ENCODE measurements at places on chromosomes 4 and X.
A peak's percentile ranks its signal among the peaks of the same experiment; 100 is the strongest.

GRCh38 chr4:52843958-52844357, 18.2 kb upstream of the RASL11B start:
- no peak for DNase-seq

- DNase-seq: no peak
These were observed 448.1 kb upstream of the RASGEF1B start for GRCh38 chr4:81919810-81920209.

DNA sequence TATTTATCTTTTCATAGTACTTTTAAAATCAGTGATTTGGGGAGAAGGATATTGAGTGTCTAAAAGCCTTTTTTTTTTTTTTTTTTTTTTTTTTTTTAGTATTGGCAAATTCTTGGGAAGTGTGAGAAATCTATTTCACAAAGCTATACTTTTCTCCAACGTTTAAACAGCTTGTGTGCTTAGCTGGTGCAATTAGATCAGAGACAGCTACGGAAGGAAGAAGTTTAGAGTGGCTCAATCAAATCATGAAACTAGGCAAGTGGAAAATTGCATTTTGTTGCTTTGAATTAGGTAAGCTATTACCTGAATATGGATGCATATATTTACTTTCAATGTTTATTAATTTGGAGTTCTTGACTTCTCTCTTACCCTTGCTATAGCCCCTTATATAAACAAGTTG, 1001.9 kb downstream of the PDHA2 start:
- no peak for DNase-seq

GRCh38 chr4:1399508-1400190, 6.6 kb downstream of the NKX1-1 start:
- no peak for DNase-seq

DNA sequence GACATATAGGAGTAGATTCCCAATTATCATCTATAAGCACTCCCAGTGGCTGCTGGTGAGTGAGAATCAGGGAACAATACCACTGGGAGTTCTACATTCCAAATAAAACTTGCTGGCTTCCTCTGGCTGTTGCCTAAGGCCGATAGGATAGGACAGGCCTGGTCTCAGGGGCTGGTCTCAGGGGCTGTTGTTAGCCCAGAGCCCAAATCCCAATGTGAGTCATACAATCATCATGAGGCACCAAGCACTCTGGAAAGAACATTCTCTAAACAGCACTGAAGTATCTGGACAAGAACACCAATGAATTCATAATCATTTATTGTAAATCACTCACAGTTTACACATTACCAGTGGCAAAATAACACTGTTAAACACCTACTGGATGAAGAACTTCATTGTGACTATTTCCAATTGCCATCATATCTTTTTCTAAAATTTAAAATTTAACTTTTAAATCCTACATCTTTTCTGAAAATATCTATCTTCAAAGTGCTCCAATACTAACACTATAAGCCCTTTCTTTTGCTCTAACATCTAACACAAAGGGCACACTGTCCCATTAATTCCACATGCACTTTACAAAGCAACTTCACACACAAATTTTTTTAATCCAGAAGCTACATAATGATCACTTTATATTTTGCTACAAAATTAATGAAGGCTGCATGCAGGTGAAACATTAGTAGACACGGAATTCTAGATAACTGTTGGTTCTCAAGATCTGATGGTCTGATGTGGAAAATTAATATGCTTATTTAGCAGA, 67.6 kb upstream of the TMEM150C start:
- peak; percentile 64 for DNase-seq

DNA sequence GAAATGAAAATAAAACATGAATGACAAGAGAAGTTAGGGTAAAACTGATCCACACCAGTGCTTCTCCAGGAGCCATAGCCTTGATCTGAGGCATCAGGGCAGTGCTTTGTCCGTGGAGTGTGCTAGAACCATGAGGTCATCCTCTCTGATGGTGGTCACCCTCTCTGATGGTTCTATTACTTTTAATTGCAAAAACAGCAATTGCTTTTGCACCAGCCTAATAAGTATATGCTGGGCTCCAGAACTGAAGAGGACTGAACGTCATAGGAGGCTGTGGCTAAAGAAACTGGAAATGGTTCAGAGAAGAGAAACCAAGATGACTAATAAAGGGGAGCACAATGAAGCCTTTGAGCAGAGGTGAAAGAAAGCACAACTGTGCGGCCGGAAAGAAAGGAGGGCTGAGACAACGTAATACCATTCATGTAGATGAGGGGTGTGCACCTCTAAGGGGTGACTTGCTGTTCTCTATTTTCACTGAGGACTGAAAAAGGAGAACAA, 17.0 kb upstream of the TMEM154 start:
- no peak for DNase-seq

GRCh38 chr4:180394312-180394711, 1848.9 kb upstream of the TENM3 start:
- no peak for DNase-seq

GRCh38 chrX:147917700-147918695, 6.3 kb downstream of the FMR1 start:
- peak; percentile 19 for DNase-seq

DNA sequence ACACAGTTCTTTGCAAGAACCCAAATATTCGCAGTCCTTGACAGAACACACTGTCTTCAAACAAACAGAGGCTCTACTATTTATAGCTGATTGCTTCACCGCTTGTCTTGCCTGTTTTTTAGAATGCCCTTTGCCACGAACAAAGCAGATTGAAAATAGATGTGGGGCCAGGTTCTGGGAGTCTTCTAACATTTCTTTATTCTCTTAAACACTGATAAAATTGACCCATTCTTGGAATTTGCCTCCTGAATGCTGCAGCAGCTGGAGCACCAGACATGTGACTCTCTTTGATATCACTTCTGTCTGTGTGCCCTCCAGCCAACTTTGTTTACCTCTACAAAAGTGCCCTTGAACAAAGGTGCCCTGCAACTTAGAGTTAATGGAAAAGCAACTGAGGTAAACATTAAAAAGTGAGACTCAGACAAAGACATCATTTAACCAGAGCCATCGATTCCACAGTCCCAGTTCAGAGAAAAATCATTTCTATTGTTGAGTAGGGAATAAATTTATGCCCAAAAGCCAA, 64.2 kb upstream of the SPP1 start:
- no peak for DNase-seq

GRCh38 chr4:157035471-157035870, 40.5 kb upstream of the GLRB start:
- DNase-seq: no peak

- DNase-seq: no peak
These were observed 32.1 kb upstream of the VEGFD start for GRCh38 chrX:15416133-15416993.

DNA sequence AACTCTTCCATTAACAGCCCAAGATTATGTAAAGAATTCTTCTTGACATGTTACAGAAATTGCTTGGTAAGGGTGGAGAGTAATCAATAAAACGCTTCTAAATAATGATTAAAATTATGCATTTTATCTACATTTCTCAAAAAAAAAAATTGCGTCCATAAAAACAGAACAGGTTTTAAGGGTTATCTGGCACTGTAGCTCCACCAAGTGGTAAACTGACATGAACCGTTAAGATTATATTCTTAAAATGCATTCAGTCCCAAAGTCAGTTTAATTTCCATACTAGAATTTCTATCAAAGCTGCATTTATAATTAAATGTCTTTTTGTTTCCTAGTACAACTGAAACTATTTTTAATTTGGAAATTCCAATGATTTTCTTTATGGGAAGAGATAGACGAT, 214.0 kb upstream of the UGT8 start:
- peak; percentile 58 for DNase-seq

DNA sequence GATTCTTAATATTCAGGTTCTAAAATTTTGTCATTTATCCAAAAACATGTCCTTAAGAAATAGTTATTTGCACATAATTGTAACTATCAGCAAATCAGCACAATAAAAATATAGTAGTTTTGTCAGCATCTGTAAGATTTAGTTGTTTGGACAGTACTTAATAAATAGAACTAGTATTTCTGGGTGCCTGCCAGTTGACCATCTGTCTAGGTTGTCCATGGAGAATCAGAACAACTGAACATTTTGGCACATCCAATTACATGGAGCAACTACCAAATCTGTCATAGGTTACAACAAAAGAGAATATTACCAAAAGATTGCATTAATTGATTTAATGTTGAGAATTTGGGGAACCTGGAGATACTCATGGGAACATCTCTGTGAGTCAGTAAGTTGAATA, 305.5 kb upstream of the TACR3 start:
- no peak for DNase-seq

GRCh38 chr4:56626420-56626819, 54.7 kb downstream of the HOPX start:
- no peak for DNase-seq

- DNase-seq: peak; percentile 24
These were observed 185.6 kb downstream of the RAP1GDS1 start for GRCh38 chr4:98446499-98447375.

DNA sequence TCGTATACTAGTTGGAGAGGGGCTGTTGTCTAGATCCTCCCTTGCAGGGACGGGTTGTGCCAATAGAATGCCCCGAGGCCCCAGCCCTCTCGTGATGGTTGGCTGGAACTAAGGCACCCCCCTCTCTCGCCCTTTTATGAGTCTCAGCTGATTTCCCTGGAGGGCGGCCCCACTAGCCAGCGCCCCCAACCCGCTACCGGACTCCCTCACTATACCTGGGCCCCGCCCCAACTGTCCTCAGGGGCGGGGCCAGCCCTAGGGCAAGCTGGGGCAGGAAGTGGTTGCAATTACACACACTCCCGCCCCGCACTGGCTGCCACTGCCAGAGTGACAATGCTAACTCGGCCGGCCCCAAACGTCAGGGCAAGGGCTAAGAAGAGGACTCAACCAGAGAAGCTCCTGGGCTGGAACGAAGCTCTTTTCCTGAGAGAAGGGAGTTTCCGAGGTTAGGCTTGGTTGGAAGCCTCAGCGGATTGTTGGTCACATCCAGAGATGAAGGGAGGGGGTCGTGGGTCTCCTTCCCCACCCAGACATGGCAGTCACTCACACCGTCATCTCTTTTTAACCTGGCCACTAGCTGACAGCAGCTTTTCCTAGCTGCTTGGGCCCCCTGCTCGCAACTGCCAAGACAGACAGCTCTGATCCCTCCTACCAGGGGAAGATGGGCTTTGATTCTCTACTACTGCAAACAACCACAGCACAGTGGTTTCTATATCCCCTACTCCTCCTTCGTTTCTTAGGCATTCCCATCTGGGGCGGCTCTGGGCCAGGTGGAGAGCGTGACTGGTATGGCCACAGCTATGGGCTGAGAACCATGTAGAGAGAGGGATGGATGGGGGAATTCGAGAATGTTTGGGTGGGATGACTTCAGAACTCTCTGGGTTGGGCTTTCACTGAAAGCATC, 21.0 kb upstream of the BCORL1 start:
- DNase-seq: peak; percentile 54

DNA sequence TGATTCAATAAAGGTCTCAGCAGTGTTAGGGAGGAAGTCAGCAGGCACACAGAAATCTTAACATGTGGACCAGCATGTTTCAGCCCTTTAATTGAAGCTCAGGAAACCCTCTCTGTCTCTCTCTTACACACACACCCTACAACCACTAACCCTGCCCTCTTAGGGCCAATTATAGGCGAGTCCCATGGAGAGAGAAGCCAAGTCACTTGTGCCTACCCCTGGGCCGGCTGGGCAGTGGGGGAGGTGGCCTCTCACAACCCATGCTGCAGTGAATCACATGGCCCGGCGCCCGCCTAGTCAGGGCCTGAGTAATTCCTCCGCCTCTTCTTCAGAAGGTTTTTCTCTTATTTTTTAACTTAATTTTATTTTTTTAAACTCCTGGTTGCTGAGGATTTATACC, 3.7 kb downstream of the FGD1 start:
- DNase-seq: peak; percentile 68

- peak; percentile 54 for DNase-seq
These were observed 89.9 kb downstream of the PLS3 start for GRCh38 chrX:115650916-115651315.

DNA sequence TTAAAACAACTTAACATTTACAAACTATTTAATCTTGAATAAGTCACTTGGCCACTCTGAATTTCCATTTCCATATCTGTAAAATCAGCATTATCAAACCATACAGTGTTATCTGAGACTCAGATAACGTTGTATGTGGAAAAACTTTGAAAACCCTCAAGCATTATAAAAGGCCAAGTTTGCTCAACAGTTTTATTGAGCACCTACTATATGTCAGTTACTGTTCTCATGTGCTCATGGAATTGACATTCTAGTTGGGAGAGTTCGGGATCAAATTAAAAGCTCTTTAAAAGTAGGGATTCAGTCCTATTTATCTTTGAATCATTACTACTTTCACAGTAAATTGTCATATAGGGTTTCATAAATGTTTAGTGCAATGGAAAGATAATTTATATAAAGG, 97.9 kb downstream of the FRMPD4 start:
- no peak for DNase-seq

DNA sequence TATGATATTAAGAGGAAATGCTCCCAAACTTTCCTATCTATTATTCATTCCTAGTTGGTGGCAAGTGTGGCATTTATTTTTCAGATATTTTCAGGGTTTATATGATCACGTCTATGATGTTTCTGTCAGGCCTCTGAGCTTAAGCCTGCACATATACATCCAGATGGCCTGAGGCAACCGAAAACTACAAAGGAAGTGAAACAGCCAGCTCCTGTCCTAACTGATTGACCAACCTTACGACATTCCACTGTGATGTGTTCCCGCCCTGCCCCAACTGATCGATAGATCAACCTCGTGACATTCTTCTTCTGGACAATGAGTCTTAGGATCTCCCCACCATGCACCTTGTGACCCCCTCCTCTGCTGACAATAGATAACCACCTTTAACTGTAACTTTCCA, 67.6 kb upstream of the CTSO start:
- no peak for DNase-seq

- DNase-seq: no peak
These were observed 396.7 kb downstream of the FSTL5 start for GRCh38 chr4:161767116-161767515.

GRCh38 chr4:13888112-13888511, 260.6 kb upstream of the BOD1L1 start:
- DNase-seq: peak; percentile 94

DNA sequence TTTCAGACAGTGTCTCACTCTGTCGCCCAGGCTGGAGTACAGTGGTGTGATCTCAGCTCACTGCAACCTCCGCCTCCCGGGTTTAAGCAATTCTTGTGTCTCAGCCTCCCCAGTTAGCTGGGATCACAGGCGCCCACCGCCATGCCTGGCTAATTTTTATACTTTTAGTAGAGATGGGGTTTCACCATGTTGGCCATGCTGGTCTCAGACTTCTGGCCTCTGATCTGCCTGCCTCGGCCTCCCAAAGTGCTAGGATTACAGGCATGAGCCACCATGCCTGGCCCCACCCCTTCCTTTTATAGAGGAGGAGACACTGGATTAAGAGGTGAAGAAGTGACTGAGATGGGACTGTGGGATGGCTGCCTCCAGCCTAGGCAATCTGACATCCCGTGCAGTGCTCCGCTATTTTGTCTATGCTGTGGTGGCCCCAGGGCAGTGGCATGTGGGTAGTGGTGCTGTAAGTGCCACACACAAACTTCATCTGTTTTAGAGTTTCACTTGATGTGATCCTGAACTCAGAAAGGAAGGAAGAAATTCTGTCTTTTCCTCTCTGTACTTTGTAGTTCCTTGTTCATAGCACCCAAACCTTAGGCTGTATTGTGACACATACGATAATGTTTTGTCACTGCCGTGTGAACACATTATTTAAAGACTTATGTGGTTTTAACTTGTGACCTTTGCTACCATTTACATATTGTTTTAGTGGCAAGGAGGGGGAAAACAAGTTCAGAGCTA, 48.9 kb downstream of the FNIP2 start:
- DNase-seq: peak; percentile 49

Measured in EH (cell line).